Occipital lobe (tissue), 3 donors: ENCODE measurements at places on chromosomes 13 and 19. TPM values are rescaled to one million over a fixed set of nuclear protein-coding genes. Genes with fewer than 3 reads are reported as not detected.

Gene LHB
- not detected for total RNA-seq

Gene TMEM143
- 3.9 TPM for total RNA-seq

Gene KIR2DL1
- total RNA-seq: not detected

Gene TEX101
- total RNA-seq: not detected

Gene DACH1
- 3.6 TPM for total RNA-seq

Gene ZNF681
- 25.7 TPM for total RNA-seq

Gene ZNF99
- 0.16 TPM for total RNA-seq

Gene TINCR
- total RNA-seq: 0.31 TPM

Gene CEACAM7
- total RNA-seq: not detected

Gene PLVAP
- total RNA-seq: 0.94 TPM

Gene KLHL26
- 7.0 TPM for total RNA-seq

Gene ETFB
- 49.8 TPM for total RNA-seq

Gene SMAD9
- total RNA-seq: 20.1 TPM

Gene MEDAG
- 0.78 TPM for total RNA-seq

Gene ZNF728
- 0.16 TPM for total RNA-seq

Gene THSD1
- 15.0 TPM for total RNA-seq

Gene SOX1
- 8.3 TPM for total RNA-seq

Gene RASGRP4
- total RNA-seq: 0.16 TPM

Gene KLK11
- total RNA-seq: not detected

Gene WBP4
- total RNA-seq: 12.2 TPM

Gene OR4F17
- not detected for total RNA-seq

Gene IGFL2
- 0.31 TPM for total RNA-seq

Gene KCNN4
- 0.16 TPM for total RNA-seq

Gene DMWD
- total RNA-seq: 41.0 TPM

Gene ONECUT3
- total RNA-seq: not detected

Gene EDDM13
- total RNA-seq: not detected

Gene NFIX
- total RNA-seq: 124 TPM

Gene KIR3DL1
- not detected for total RNA-seq

Gene KLK4
- total RNA-seq: not detected

Gene VSTM1
- not detected for total RNA-seq

Gene SMIM24
- not detected for total RNA-seq

Gene ZNF419
- 32.1 TPM for total RNA-seq

Gene LILRA5
- 0.78 TPM for total RNA-seq

Gene CYP2B6
- total RNA-seq: not detected

Gene GAPDHS
- not detected for total RNA-seq

Gene CEACAM6
- total RNA-seq: not detected

Gene RINL
- total RNA-seq: 2.5 TPM

Gene INSL3
- total RNA-seq: not detected

Gene UPK1A
- not detected for total RNA-seq

Gene FUT3
- not detected for total RNA-seq

Gene KLK15
- not detected for total RNA-seq

Gene HSH2D
- total RNA-seq: not detected

Gene ZNF491
- 12.9 TPM for total RNA-seq

Gene UNC13A
- 29.6 TPM for total RNA-seq

Gene IRGC
- not detected for total RNA-seq

Gene ADGRE3
- total RNA-seq: not detected

Gene CGB5
- not detected for total RNA-seq

Gene PINLYP
- 13.3 TPM for total RNA-seq
